GM04503 (cell line): ENCODE measurements at places on chromosomes 12 and 14.

GRCh38 chr14:90900476-90901083, 84.3 kb upstream of the TTC7B start:
- DNase-seq = no peak

DNA sequence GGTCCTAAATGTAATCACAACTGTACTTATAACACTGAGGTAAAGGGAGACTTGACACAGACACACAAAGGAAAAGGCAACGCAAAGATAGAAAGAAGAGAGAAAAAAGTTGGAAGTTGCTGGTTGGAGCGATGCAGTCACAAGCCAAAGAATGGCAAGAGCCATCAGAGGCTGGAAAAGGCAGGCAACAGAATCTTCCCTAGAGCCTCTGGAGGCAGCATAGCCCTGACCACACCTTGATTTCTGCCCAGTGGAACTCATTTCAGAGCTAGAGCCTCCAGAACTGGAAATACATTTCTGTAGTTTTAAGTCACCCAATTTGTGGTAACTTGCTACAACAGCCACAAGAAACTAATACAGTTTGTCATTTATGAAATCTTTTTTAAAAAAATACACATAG, 89.2 kb downstream of the PUS7L start:
- no peak for DNase-seq

GRCh38 chr14:79036441-79036840, 866.3 kb downstream of the NRXN3 start:
- DNase-seq = no peak

GRCh38 chr12:26158078-26158764, 33.4 kb upstream of the BHLHE41 start:
- no peak for DNase-seq
